Substantia nigra (tissue), 51 donors: ENCODE measurements at places on chromosomes 16 and 17.
A peak's percentile ranks its signal among the peaks of the same experiment; 100 is the strongest.

GRCh38 chr17:82116246-82116645 lies 18.2 kb upstream of the FASN start:
- no peak for DNase-seq

- no peak for DNase-seq
Measured at GRCh38 chr16:6034511-6034910, 936.9 kb upstream of the EEF2KMT start.

DNA sequence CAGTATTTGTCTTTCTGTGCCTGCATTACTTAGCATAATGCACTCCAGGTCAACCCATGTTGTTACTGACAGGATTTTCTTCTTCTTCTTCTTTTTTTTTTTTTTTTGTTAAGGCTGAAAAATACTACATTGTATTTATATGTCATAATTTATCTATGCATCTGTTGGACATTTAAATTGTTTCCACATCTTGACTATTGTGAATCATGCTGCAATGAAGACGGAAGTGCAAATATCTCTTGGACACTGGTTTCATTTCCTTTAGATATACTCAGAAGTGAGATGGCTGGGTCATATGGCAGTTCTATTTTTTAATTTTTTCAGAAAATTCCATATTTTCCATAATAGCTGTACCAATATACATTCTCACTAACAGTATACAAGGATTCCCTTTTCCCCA lies 272.7 kb upstream of the PMFBP1 start:
- DNase-seq, result no peak

- DNase-seq, result no peak
Measured at GRCh38 chr17:55098765-55099164, 130.2 kb downstream of the STXBP4 start.

DNA sequence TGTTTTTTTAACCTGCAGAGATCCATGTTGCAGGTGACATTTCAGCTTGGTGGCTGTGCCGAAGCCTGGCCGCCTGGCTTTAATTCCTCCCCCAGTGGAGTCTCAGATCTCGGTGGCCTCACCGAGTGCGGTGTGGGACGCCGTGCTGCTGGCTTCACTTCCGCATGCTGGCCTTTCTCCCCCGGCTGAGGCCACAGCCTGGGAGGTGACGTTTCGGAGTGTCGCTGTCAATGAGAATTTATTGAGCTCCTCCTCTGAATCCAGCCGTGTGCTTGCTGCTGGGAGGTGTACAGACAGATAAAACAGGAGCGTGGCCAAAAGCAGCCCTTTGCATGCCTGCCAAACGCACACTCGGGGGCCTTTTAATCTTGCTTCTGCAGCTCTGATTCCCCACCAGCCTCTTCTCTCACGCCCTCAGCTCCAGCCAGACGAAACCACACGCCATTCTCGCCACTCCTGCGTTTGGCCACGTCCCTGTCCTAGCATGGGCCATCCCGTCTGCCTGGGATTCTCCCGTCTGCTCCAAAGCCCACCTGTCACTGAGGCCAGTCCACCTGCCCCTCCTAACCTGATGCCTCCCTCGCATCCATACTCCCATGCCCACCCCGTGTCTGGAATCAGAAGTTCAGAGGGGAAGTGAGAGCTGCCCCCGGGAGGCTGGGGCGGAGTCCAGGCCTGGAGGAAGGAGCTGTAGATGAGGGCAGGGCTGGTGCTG lies 3.6 kb downstream of the GSE1 start:
- DNase-seq, result no peak

DNA sequence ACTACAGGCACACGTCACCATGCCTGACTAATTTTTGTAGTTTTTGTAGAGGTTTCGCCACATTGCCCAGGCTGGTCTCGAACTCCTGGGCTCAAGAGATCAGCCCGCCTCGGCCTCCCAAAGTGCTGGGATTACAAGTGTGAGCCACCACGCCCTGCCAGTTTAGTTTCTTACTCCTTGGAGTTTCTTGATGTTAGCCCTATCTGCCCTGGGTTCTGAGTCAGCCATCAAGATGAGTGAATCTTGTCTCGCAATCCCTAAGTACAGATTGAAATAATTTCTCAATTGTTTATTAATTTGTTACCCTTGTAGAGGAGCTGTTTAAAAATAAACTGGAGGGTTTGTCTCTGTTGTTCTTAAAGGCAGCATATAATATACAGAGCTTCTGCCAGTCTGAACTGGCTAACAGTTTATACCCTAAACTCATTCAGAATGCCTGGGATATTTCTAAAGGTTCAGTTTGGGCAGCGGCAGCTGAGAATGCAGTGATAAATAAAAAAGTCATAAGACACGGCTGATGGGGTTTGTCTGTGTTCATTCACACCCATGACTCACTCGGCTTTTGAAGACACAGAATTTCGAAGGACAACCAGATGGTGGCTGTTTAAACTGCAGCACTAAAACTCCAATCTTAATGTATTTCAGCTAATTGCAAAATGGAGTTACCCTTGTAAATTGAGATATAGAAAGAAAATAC lies 39.6 kb downstream of the GPRC5B start:
- no peak for DNase-seq

GRCh38 chr17:82118815-82119380 lies 20.9 kb upstream of the FASN start:
- no peak for DNase-seq

- DNase-seq, result peak; percentile 94
Measured at GRCh38 chr16:970766-971581, at the start of gene LMF1. Gene LMF1, minus strand, starts transcription at chr16:970984. Its CDS starts 4 bp downstream, at chr16:970980.

GRCh38 chr17:81899514-81900166 lies 2.4 kb upstream of the NPB start:
- DNase-seq, result no peak

GRCh38 chr16:67872631-67873434 lies at the start of gene EDC4:
Gene EDC4, plus strand, starts transcription at chr16:67873052. Its CDS starts 210 bp downstream, at chr16:67873262.
- peak; percentile 25 for DNase-seq

- no peak for DNase-seq
Measured at GRCh38 chr16:82580298-82580890, 46.4 kb upstream of the CDH13 start.

DNA sequence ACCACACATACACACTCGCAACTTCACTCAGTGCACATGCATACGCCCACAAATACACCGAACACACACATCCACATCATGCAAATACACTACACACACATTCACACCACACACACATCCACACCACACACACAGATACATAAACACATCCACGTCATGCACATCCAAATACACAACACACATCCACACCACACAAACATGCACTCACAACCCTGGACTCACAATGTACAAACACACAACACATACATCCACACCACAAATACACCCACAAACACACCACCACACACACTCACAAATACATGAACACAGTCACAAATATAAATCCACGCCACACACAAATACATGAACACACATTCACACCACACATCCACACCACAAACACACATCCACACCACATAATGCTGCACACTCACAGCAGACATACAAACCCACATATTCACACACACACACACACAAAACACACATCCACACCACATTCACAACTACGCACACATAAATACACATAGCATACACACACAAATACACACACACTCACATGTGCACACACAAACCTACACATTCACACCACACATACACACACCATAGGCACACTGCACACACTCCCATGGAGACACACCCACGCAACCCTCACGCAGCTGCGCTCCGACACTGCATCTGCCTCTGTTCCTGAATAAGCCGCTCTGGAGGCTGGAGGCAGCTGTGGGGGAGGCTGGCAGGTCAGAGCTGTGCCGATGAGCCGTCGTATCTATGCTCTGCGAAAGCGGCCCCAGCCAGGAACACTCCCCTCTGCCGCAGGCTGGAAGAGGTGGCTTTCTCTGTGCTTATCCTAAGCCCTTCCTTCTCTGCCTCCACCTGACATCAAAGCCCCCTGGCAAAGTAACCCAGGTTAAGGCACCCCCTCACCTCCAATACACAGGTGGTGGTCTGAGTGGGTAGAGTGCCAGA lies 141.8 kb downstream of the GRIN2A start:
- DNase-seq, result no peak

- DNase-seq, result no peak
Measured at GRCh38 chr17:39823407-39824054, 40.6 kb downstream of the IKZF3 start.
